ENCODE measurements at places on chromosomes 16 and 17.

- DNase-seq: no peak
Observed at GRCh38 chr17:33520426-33521330, 227.6 kb upstream of the ASIC2 start.

DNA sequence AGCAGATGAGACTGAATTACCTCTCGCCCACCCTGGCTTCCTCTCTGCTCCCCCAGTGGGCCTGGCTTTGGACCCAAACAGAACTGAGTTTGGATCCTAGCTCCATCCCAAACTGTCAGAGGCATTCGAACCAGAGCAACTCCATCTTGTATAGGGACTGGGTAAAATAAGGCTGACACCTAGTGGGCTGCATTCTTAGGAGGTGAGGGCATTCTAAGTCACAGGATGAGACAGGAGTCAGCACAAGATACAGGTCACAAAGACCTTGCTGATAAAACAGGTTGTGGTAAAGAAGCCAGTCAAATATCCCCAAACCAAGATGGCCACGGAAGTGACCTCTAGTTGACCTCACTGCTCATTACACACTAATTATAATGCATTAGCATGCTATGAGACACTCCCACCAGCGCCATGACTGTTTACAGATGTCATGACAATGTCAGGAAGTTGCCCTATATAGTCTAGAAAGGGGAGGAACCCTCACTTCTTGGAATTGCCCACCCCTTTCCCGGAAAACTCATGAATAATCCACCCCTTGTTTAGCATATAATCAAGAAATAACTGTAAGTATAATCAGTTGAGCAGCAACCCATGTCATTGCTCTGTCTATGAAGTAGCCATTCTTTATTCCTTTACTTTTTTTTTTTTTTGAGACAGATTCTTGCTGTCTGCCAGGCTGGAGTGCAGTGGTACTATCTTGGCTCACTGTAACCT lies 44.4 kb downstream of the LYRM1 start:
- DNase-seq: no peak

- peak; percentile 36 for DNase-seq
Observed at GRCh38 chr16:49855280-49855821, 561 bp downstream of the ZNF423 start.

DNA sequence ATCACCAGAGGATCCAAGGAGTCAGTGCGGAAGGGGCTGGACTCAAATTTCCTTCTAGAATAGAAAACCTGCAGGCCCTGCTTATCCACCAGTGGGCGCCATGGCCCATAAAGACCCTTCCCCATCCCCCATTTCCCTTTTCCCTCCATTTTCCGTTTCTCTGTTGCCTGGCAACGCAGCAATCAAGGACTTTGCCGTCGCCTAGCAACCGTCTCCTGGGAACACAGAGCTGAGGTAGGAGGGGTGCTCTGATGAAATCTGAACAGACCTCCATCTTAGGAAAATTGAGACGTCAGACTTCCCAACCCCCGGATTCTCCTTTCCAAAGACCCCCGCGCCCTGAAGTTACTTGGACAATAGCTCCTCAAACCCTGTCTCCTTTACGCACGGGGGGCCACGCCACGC lies 5.7 kb downstream of the DLG4 start:
- no peak for DNase-seq

GRCh38 chr17:5610956-5611355 lies 26.6 kb upstream of the NLRP1 start:
- DNase-seq: no peak

GRCh38 chr17:67041941-67042899 lies 2.1 kb upstream of the CACNG1 start:
- DNase-seq: no peak

GRCh38 chr17:51045621-51046020 lies 75.0 kb downstream of the SPAG9 start:
- DNase-seq: no peak

DNA sequence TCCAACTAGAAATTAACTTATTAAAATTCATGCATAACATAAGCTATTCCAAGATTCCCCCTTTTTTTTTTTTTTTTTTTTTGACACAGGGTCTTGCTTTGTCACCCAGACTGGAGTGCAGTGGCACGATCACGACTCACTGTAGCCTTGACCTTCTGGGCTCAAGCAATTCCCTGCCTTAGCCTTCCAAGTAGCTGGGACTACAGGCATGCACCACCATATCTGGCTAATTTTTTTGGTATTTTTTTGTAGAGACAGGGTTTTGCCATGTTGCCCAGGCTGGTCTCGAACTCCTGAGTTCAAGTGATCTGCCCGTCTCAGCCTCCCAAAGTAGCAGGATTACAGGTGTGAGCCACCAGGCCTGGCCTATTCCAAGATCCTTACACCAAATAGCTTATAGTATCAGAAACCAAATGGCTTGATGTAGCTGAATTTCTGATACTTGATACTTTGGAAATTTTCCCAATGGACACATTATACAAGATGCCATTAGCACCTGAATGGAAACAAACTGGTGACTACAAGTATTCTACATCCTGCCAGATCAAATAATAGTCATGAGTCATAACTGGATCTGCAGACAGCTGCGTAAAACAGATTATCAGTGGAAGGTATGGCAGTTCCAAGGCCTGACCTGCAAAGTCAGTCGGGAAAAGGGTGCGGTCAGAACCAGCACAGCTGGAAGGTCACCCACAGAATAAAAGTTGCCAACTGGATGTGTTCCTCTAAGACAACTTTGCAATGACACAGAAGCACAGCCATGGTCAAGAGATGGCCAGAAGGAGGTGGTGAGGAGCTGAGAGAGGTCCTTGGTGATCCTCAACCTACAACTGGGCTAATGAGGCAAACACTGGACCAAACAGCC lies 14.5 kb downstream of the TUBG1 start:
- DNase-seq: no peak

GRCh38 chr17:42980766-42981397 lies 517 bp downstream of the RUNDC1 start:
- DNase-seq: peak; percentile 66

GRCh38 chr16:53370827-53371226 lies 63.4 kb upstream of the RBL2 start:
- DNase-seq: no peak

DNA sequence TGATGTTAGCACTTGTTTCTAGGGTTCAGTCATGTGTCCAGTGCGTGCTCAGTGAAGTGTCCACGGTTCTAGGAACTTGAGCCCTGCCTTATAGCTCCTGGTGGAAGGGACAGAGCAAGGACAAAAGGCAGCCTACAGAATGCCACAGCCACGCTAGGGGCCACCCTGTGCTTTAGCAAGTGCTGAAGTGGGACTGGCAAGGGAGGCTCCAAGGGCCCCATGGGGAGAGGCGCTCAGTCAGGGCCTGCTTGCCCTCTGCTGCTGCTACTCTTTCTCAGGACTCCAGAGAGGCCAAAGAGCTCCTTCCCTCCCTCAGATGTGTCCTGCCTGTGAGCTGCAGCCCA lies 6.8 kb downstream of the NT5C start:
- no peak for DNase-seq

- no peak for DNase-seq
Observed at GRCh38 chr17:75315541-75316243, 26.5 kb upstream of the SLC25A19 start.

- DNase-seq: no peak
Observed at GRCh38 chr16:67917852-67918236, 13.8 kb downstream of the CTRL start.

DNA sequence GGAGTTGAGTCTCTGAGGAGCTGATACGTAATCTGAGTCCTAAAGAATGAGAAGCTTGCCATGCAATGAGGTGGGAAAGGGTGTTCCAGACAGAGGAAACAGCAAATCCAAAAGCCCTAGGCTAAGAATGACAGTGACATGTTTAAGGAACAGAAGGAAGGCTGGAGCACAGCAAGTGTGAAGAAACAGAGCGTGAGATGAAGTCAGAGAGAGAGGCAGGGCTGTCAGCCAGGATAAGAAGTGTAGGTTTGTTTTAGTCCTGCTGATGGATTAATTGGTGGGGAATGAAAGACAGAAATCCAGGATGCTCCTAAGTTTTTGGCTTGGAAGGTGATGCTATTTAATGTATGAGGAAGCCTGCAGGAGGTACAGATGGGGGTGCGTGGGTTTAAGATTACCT lies 14.5 kb downstream of the MMP28 start:
- no peak for DNase-seq

- DNase-seq: no peak
Observed at GRCh38 chr16:15482068-15482747, 47.8 kb downstream of the BMERB1 start.

DNA sequence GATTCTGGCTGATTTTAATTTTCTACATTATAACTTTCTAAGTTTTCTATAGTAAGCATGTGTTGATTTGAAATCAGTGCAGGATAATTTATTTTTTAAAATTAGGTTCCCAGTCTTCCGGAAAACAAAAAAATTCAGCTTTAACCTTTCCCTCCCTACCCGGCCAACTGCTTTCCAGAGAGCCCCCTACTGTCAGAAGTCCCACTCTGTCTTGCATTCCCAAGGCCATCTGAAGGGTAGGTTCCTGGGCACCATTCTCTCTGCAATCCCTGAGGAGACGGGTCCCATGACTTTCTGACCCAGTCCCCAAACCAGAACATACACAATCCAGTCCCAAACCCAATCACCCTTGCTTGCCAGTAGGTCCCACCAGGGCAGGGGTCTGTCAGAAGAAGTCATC lies 200.3 kb downstream of the CYLD start:
- DNase-seq: no peak

- no peak for DNase-seq
Observed at GRCh38 chr16:1919327-1919998, 1.2 kb upstream of the HS3ST6 start.

- no peak for DNase-seq
Observed at GRCh38 chr17:41638941-41639340, 14.6 kb upstream of the KRT17 start.

GRCh38 chr16:8459085-8459733 lies 131.1 kb downstream of the TMEM114 start:
- DNase-seq: no peak

DNA sequence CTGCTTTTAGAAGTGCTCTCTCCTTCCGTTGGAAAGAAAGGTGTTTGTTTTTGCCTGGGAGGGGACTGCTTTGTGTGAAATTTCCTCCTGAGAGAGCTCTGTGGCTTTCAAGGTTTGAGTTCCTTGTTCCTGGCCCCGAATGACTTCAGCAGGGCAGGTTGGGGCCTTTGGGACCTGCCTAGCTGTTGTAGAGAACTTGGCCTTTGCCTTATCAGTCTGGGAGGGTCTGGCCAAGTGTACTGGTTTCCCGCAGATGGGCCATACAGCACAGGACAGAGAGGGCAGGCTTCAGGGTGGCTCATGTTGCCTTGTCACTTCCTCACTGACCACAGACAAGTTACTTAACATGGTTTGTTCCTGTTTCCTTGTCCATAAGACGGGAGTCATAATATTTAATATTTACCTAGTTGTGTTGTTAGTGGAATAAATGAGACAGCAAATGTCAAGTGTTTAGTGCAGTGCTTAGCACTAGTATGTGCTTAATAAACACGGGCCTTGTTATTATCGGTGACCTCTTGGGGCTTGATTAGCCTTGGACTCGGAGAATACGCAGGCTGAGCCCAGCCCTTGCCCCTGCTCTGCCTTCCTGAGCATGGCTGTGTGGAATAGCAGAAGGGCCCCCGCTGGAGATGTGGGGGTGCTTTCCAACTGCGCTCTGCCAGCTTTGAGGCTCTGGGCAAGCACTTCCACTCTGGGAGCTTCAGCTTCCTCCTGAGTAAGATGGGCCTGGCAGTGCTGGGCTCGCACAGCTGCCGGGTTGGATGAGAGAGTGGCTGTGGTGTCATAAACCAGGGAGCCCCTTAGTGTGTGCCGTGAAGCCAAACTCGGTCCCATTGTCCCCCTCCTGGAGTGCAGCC lies 6.6 kb downstream of the PRSS8 start:
- DNase-seq: no peak

GRCh38 chr16:26830428-26831127 lies 236.1 kb upstream of the C16orf82 start:
- no peak for DNase-seq

DNA sequence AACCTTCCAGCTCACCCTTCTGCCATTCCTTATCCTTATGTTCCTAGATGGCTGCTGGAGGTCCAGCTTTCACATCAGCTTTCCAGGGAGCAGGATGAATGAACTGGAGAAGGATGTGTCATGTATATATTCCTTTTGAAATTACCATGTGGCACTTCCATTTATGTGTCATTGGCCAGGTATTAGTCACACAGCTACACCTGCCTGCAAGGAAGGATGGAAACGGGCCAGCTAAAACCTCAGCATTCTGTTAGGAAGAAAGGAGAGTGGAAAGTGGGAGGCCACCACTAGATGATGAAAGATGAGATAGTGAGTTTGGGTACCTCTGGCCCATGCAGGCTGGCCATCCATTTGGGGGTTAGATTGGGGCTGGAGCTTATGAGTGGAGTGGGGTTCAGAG lies 67.5 kb downstream of the KSR1 start:
- no peak for DNase-seq

DNA sequence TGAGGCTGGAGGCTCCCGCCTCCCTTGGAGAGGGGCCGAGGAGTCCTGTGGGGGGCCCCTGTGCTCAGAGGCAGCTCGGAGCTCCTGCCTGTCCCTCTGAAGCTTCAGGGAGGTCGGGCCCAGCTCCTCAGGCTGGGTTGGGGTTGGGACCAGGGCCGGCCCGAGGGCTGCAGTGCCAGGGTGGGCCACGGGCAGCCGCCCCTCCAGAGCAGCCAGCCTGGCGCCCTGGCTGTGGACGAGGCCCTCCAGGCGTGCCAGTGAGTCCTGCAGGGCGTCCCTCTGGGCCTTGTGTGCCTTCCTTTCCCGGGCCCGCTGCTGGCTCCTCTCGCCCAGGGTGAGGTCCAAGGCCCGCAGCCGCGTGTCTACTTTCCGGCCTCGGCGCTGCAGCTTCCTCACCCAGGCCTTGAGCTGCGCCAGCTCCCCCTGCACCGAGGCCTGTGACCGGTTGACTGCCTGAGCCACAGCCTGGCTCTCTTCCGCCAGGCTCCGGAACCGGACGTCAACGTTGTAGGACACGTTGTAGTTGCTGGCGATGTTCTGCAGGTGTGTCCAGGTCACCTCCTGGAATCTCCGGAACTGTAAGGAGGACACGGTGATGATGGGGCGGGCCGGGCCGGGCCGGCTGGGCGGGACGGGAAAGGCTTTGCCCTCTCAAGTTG lies 1.2 kb downstream of the PTX4 start:
- DNase-seq: no peak

GRCh38 chr16:49918257-49918656 lies 62.3 kb upstream of the ZNF423 start:
- no peak for DNase-seq

DNA sequence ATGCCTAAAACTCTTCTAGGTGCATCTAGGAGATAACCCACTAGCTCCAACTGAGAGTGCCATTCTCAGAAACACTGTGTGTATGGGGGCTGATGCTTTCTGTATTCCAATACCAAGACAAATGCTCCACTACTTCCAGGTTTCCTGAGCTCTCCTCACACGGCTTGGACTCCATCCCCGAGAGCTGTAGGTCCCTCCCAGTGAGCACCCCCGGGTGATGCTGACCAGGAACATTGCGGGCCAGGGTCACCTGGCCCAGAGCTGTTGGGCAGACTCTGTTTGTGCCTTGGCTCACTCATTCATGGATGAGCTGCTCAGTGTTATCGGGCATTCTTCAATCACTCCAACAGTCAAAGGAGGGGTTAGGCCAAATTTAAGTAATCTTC lies 7.0 kb downstream of the CUEDC1 start:
- DNase-seq: no peak

GRCh38 chr17:5042157-5043022 lies 7.2 kb upstream of the SLC52A1 start:
- DNase-seq: no peak

GRCh38 chr17:68435876-68436842 lies 21.1 kb downstream of the WIPI1 start:
- DNase-seq: peak; percentile 84

GRCh38 chr16:12752159-12752558 lies 51.5 kb downstream of the CPPED1 start:
- DNase-seq: no peak

GRCh38 chr17:77322514-77323412 lies 182.0 kb downstream of the SEC14L1 start:
- peak; percentile 68 for DNase-seq

GRCh38 chr17:57892820-57893595 lies 43.2 kb upstream of the MRPS23 start:
- DNase-seq: no peak
